Ascending aorta (tissue), 2 donors: ENCODE measurements at places on chromosomes 13 and 19.
A peak's percentile ranks its signal among the peaks of the same experiment; 100 is the strongest.

- DNase-seq, result no peak
These were observed 432.4 kb downstream of the SLITRK1 start for GRCh38 chr13:83449668-83450395.

DNA sequence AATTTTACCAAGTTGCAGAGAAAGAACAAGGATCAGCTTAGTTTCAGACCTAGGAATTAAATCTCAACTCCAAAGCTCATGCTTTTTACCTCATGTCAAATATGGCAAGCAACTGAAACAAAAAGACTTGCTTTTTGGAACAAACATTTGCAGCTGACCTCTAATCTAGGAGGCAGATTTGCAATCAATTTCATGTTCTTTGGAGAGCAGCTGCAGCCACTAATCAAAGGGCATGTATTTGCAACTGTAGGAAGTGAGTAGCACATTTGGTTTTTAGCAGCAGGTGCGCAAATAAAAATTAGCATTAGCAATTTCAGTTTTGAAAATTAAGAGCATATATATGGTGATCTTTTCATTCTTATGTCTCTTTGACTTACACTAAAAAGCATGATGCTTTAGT lies 459.3 kb upstream of the SLC10A2 start:
- no peak for DNase-seq

DNA sequence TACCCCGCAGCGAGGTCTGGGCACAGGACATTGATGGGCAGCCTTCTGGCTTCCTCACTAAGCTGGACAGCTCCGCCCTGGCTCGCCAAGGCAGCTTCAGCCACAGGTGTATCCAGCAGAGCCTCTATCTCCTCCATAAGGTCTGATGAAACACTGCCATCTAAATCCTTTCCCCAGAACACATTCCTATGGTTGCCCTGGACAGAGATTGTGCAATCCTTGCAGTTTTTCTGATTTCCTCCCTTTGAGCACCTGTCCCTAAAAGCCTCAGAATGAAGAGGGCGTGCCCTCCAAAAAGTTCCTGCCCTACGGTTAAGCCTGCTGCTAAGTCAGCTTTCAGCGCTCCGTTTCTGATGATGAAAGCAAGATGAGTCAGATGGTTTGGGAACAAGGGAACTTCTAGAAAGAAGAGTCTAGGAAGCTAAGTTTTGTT lies 21.0 kb downstream of the CLEC4M start:
- no peak for DNase-seq

- DNase-seq, result peak; percentile 64
These were observed 1.2 kb downstream of the TBC1D4 start for GRCh38 chr13:75480671-75481175.

DNA sequence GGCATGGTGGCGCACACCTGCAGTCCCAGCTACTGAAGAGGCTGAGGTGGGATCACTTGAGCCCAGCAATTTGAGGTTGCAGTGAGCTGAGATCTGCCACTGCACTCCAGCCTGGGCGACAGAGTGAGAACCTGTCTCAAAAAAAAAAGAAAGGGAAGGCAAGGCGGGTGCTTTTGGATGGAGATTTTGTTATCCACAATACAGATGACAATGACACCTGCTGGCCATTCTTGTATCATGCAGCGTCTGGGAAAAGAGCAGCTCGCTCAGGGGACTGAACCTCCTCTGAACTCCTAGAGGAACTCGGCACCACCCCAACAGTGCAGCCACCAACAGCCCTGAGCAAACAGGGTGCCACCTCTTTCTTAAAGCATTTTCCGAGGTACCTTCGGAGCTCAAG lies 22.8 kb downstream of the HAUS8 start:
- no peak for DNase-seq

DNA sequence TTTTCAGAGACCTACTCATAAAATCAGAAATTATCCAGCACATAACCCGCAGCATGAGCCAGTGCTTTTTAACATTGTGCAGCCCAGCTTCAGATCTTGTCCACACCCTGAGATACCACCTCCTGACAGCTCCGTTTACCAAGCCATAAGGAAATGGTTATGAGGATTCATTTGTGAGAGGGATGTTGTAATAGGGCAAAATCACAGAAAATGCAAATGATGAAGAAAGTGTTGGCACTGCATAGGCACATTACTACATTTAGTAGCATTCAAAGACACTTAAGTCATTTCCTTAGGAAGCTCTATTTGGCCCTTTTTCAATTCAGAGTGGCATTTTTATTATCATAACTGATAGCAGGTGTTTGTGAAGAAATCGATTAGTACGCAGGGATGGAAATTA lies 277.5 kb downstream of the DNAJC15 start:
- DNase-seq, result no peak

- DNase-seq, result no peak
These were observed 13.2 kb downstream of the PGLS start for GRCh38 chr19:17524651-17525050.

DNA sequence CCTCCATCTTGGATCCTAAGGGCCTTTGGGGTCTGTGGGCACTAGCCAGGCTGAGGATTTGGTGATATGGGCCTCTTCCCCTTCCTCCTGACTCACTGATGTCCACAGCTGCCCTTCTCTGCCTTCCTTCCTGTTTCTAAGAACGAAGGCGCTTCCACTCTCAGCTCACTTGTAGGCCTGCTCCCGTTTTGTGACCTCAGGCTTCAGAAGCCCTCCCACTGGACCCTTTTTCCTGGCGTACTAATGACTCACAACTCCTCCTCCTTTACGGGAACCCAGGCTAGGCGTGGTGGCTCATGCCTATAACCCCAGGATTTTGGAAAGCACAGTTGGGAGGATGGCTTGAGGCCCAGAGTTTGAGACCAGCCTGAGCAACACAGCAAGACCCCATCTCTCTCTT lies 55.6 kb downstream of the TMED1 start:
- DNase-seq, result peak; percentile 87

- DNase-seq, result no peak
These were observed 19.0 kb downstream of the GNG7 start for GRCh38 chr19:2683430-2684003.

GRCh38 chr19:8526345-8527091 lies 12.6 kb upstream of the ZNF414 start:
- peak; percentile 61 for DNase-seq

GRCh38 chr19:1125601-1126467 lies 22.0 kb downstream of the GPX4 start:
- DNase-seq, result no peak

DNA sequence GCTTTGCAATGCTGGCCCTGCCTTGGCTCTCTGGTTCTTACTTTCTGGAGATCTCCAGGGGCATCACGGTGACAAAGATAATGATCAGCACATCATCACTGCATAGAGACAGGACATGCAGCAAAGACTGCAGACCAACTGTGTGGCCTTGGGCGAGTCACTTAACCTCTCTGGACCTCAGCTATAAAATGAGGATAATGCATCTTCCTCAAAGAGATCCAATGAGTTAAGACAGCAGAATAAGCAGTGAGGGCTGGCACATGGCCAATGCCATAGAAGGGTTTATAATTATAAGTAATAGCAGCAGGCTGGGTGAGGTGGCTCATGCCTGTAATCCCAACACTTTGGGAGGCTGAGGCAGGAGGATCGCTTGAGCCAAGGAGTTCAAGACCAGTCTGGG lies 2.4 kb downstream of the MAG start:
- DNase-seq, result no peak

DNA sequence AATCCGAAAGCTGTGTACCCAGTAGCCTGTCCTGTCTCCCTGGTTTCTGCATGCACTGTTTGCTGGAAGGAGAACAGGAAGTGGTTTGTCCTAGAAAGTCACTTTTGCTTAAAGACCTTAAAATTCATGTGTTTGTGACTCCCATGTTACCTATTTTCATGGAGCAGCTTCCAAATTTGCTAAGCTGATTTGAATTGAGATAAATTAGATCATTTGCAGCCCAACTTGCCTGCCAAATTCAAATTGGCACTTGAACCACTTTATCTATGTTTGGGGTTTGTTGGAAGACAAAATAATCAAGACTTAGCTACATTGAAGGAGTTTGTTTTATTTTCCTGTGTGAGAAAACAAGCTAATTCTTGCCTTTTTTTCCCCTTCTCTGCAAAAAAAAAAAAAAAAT lies 532.5 kb downstream of the DIAPH3 start:
- DNase-seq, result no peak

DNA sequence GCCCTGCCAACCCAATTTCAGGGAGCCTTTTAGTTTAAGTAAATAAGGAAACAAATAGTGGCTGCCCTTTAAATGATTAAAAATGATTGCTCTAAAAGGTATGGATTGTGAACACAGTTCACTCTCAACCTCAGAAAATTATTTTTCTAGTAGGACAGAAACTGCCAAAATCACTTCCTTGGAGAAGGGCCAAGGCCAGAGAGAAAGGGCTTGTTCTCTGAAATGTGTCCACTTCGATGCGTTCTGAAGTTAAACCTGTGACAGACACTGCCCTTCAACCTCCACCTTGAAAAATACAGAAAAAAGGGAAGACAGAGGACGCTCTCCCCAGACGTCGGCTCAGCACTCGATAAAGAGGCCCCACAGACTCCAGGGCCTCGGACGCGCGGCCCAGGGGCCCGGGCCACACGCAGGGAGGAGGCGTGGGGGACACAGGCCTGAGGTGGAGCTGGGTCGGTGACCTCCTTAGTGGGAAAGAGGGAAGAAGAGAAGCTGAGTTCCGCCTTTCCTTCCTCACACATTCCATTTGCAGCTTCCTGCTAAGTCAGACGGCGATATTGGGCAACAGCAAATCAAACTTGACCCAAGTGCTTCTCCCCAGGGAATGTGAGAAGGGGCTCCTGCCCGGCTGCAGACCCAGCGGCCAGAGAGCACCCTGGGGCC lies 63.6 kb downstream of the RASA3 start:
- no peak for DNase-seq

DNA sequence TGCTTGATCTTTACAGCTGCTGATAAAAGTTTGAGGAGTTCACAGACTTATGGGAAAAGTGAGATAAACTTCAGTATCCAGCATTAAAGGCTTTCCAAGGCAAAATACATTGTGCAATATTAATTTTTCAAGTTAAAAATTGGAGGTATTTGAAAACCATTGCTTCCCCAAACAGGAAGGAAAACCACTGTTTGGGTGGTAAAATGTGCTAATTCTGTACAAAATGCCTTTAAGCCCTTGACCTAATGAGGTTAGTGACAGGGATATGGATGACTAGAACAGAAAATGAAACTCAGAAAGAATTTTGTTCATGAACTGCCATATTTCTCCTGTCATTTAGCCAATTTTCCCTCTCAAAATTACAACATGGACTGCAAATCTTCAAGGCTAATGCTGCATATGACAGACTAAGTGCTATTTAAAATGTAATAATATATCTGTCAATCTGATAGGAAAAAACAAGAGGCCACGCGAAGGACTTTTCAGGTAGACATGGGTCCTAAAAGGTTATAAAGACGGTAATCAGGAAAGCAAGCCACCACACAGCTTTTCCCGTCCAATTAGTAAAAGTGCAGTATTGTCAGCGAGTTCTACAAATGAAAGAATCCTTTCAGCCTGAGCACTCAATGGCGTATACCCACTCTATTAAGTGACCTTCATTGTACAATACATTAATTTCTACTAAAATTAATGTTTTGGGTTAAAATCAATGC lies 212.8 kb downstream of the ENOX1 start:
- DNase-seq, result no peak

DNA sequence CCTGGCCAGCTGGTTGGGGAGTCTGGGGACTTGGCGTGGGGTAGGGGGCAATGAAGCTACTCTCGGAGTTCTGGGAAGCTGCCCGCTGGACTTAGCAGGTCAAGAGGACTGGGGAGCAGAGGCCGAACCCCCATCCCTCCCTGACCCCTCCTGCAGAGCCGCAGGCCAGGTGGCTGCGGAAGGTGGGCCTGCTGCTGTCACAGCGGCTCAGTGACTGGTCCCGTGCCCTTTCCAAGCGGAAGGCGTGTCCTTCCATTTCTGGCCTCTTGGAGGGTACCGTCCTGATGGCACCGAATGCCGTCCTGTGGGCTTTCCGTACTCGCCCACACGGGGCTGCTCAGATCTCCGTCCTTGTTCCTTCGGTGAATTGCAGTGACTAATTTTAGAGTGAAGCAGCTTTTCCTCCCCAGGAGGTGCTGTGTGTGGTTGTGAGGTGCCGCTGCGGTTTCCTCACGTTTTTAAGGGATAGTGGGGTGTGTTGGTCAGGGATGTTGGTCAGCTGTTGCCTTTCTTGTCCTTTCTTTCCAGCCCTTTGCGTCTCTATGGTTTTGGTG lies 20.8 kb downstream of the DOT1L start:
- DNase-seq, result no peak

DNA sequence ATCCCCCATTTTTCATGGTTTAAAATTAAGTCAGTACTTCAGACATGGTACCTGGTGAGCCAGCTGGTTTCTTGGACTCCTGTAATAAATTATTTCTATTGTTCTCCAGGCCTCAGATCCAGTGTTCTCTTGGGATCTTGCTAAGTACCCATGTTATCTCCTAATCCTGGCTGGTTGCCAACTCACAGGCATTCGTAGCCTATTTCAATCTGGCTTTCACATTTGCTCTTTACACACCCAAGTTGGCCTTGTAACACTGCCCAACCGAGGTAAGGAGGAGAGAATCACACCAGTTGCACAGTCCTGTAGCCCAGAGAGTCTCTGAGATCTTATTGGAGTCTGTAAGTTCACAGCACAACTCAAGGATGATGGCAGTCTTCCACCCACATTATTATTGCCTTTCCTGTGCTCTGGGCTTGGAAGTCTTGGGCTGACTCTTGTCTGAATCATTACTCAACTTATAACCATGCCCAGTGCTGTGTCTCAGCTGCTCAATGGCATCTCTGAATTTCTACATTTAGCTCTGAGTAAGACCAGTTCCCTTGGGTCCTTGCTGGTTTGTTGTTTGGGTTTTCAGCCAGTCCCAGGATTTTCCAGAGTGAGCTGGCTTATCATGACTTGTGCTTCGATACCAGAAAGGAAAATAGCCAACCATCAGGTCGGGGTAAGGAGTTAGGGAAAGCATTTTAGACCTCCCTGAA lies 76.6 kb upstream of the KLF12 start:
- peak; percentile 89 for DNase-seq

- no peak for DNase-seq
These were observed 4.2 kb downstream of the MED16 start for GRCh38 chr19:888581-889385.

DNA sequence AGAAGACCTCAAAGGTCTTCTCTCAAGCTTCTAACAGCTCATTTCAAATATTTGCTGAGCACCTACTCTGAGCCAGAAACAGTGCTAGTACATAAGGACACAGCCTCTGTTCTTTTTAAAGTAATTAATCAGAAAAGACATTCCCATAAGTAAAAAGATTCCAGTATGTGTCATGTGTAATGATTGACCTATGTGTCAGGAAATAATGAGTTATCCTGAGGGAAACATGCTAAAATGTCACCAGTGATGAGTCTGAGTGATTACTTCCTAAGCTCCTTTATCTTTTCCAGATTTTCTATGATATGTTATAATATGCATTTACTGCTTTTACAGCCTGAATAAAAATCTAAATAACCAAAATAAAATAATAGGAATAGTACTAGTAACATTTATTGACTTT lies 107.6 kb downstream of the SLC25A15 start:
- DNase-seq, result no peak

- no peak for DNase-seq
These were observed 47.9 kb downstream of the CEBPG start for GRCh38 chr19:33421368-33421767.

DNA sequence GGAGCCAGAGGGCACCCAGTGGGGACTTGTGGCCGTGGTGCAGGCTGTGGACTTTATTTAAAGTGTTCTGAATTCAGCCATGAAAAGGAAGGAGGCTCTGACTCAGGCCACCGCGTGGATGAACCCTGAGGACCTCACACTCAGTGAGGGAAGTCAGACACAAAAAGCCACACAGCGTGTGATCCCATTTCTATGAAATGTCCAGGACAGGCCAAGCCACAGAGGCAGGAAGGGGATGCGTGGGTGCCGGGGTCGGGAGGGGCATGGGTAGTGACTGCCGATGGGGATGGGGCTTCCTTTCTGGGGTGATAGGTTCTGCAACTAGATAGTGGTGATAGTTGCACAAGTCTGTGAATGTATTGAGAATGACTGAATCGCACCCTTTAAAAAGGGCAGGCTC lies 8.7 kb upstream of the ZBTB7A start:
- DNase-seq, result no peak
